ENCODE measurements at places on chromosomes 12 and 14.
A peak's percentile ranks its signal among the peaks of the same experiment; 100 is the strongest.

DNA sequence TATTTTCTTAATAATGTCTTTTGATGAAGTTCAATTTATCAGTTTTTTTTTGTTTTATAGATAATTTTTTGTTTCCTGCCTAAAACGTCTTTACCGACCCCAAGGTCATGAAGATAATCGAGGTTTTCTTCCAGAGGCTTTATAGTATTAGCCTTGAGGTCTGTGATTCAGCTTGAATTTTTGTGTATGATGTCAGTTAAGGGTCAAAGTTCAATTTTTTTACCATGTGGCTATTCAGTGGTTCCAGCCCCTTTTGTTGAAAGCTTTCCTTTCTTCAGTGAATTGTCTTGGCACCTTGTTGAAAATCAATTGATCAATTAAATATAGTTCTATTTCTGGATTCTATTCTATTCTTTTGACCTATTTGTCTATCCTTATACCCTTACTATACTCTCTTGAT is 3.2 kb upstream of the MGST1 start:
- H3K27ac ChIP-seq: no peak overlapping the region
- H3K27me3 ChIP-seq: no peaks in the 10 kb centered on the region
- no peak overlapping the region for H3K4me3 ChIP-seq
- H3K36me3 ChIP-seq: no peaks in the 10 kb centered on the region

DNA sequence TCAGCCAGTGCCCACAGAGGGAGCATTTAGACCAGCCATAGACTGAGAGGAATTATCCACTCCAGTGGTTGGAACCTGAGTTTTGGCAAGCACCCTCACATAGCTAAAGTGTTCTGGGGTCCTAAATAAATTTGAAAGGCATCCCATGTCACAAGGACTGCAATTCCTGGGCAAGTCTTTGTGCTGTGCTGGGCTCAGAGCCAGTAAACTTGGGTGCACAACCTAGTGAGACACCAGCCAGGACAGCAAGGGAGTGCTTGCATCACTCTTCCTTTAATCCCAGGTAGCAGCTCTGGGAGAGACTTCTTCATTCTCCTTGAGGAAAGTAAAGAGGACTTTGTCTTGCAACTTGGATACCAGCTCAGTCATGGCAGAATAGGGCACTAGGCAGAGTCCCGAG is 142.0 kb upstream of the FSCB start:
- no peak for DNase-seq
- no peak overlapping the region for H3K4me3 ChIP-seq
- H3K27me3 ChIP-seq: no peaks in the 10 kb centered on the region
- H3K36me3 ChIP-seq: no peaks in the 10 kb centered on the region
- no peak overlapping the region for H3K27ac ChIP-seq

DNA sequence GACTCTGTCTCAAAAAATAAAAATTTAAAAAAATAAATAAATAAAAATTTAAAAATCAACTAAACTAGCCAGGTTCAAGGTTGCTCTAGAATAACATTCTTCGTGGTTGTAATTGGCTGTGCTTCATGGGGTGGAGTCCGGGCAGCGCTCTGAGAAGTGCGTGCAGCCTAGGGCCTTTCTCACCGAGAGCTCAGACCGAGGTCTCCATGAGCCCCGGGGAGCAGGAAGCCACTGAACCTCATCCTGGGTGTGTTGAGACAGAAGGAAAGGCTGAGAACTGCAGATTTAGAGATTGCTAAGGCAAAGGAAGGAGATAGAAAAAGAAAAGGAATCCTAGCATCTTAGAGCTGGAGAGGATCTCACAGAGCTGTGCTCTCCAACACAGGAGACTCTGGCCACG is 14.7 kb downstream of the P2RX4 start:
- no peak overlapping the region for H3K27ac ChIP-seq
- H3K4me1 ChIP-seq: no peaks in the 10 kb centered on the region
- no peak overlapping the region for H3K4me3 ChIP-seq

- no peak overlapping the region for H3K27ac ChIP-seq
- DNase-seq: no peak
- no peaks in the 10 kb centered on the region for H3K4me1 ChIP-seq
These were observed 71.3 kb downstream of the PRIMA1 start for GRCh38 chr14:93716746-93717667.

DNA sequence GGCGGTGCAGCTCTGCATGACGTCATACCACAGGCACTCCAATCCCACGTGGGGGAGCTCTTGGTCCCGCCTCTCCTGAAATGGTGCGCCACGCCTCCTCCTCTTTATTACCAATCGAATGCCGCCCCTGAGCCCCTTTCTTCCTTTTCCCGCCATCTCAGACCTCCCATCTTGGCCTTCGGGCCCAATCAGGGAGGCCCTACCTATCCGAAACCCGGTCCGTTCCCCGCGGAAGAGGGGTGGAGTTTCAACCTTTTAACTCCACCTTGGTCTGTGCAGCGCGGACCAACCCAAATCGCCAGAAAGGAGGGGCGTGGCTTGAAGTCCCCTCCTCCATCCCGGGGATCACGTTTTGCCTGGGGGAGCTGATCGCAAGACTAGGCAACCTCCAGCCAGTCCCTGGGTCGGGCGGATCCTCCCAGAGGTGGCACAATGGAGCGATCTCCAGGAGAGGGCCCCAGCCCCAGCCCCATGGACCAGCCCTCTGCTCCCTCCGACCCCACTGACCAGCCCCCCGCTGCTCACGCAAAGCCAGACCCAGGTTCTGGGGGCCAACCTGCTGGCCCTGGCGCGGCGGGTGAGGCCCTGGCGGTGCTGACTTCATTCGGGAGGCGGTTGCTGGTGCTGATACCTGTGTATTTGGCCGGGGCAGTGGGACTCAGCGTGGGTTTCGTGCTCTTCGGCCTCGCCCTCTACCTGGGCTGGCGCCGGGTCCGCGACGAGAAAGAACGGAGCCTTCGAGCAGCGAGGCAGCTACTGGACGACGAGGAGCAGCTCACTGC is at the start of gene ESYT1:
TSS of gene ESYT1 (plus strand) at position 380 of the 782 bp plus-strand sequence. CDS start at position 433, 53 bp downstream.
- H3K36me3 ChIP-seq: peaks cover 3% of the 10 kb centered on the region
- no peaks in the 10 kb centered on the region for H3K27me3 ChIP-seq
- peak; percentile 98 for DNase-seq

GRCh38 chr12:57194253-57194652 is 22.3 kb upstream of the NXPH4 start:
- no peaks in the 10 kb centered on the region for H3K4me1 ChIP-seq
- H3K4me3 ChIP-seq: no peak overlapping the region
- DNase-seq: no peak
- no peak overlapping the region for H3K27ac ChIP-seq
- peaks cover 44% of the 10 kb centered on the region for H3K36me3 ChIP-seq

DNA sequence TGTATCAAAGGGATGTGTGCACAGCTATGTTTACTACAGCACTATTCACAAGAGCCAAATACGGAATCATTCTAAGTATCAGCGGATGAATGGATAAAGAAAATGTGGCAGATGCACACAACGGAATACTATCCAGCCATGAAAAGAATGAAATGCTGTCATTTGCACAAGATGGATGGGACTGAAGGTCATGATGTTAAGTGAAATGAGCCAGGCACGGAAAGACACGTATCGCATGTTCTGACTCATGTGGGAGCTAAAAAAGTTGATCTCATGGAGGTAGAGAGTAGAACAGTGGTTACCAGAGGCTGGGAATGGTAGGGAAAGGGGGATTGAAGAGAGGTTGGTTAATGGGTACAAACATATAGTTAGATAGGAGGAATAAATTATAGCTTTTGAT is 25.9 kb upstream of the ISM2 start:
- H3K36me3 ChIP-seq: peaks cover 3% of the 10 kb centered on the region
- H3K4me1 ChIP-seq: no peaks in the 10 kb centered on the region
- no peak overlapping the region for H3K27ac ChIP-seq
- no peaks in the 10 kb centered on the region for H3K27me3 ChIP-seq
- no peak overlapping the region for H3K4me3 ChIP-seq

- no peaks in the 10 kb centered on the region for H3K36me3 ChIP-seq
- no peak overlapping the region for H3K4me3 ChIP-seq
- H3K27me3 ChIP-seq: no peaks in the 10 kb centered on the region
- DNase-seq: no peak
These were observed 19.6 kb downstream of the NAP1L1 start for GRCh38 chr12:76064904-76065303.

- H3K4me1 ChIP-seq: no peaks in the 10 kb centered on the region
- H3K27me3 ChIP-seq: no peaks in the 10 kb centered on the region
- H3K27ac ChIP-seq: no peak overlapping the region
- H3K36me3 ChIP-seq: no peaks in the 10 kb centered on the region
These were observed 2.9 kb upstream of the PTHLH start for GRCh38 chr12:27975222-27976136.

GRCh38 chr12:72511906-72512305 is 239.7 kb downstream of the TRHDE start:
- no peaks in the 10 kb centered on the region for H3K27me3 ChIP-seq
- H3K4me3 ChIP-seq: no peak overlapping the region
- H3K27ac ChIP-seq: no peak overlapping the region
- no peak for DNase-seq
- no peaks in the 10 kb centered on the region for H3K4me1 ChIP-seq
- H3K36me3 ChIP-seq: no peaks in the 10 kb centered on the region

DNA sequence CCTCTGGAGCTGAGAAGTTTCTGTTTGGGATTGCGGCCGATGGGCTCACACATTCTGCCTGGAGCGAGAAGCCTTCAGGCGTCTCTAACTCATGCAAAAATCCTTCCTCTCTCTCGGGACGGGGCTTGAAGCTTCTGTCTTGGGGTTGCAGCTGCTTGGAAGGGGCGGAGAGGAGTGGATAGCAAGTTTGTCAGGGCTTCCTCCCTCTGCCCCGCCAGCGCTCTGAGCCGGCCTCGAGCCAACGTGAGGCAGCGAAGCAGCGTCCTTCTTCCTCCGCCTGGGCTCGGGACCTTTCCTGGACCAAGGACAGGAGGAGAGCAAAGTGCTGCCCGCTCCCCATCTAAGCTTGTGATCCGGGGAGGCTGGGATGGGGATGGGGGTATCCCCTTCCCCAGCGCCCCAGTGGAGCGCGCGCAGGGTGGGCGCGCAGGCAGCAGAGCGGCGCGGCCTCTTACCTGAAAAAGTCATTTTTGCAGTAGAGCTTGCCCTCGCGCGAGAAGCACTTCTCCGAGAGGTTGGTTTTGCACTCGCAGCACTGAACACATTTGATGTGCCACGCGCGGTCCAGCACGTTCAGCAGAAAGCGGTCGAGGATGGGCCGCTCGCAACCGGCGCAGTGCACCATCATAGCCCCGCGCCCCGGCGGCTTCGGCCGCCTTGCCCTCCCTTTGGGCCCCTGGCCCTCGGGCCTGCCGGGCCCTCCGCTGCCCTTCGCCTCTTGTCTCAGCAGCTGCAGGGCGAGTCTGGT is 626 bp downstream of the LHX5 start:
- DNase-seq: no peak
- no peak overlapping the region for H3K27ac ChIP-seq
- no peaks in the 10 kb centered on the region for H3K27me3 ChIP-seq
- no peaks in the 10 kb centered on the region for H3K36me3 ChIP-seq

- no peak for DNase-seq
- no peaks in the 10 kb centered on the region for H3K4me1 ChIP-seq
- no peaks in the 10 kb centered on the region for H3K27me3 ChIP-seq
- no peak overlapping the region for H3K4me3 ChIP-seq
These were observed 31.5 kb upstream of the LIMA1 start for GRCh38 chr12:50314636-50315312.

GRCh38 chr14:60859525-60859924 is 121.4 kb downstream of the TRMT5 start:
- DNase-seq: no peak
- no peak overlapping the region for H3K4me3 ChIP-seq
- H3K27ac ChIP-seq: no peak overlapping the region
- H3K27me3 ChIP-seq: no peaks in the 10 kb centered on the region

DNA sequence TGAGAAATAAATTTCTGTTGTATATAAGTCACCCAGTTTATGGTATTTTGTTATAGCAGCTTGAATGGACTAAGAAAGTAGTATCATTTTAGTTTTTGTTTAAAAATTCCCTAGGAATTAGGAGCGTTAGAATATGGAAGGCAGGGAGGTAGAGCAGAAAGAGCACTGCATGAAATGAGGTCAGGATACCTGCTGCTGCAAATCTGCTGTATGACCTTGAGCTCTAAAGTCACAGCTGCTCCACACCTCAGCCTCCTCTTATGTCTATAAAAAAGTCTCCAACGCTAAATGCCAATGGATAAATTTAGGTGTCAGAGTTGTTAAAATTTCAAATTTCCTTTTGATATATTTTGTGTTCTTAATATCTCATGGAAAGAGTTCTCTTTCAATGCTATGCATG is 181.0 kb upstream of the GZMB start:
- no peak overlapping the region for H3K4me3 ChIP-seq
- DNase-seq: no peak
- H3K4me1 ChIP-seq: no peaks in the 10 kb centered on the region
- H3K27me3 ChIP-seq: no peaks in the 10 kb centered on the region

DNA sequence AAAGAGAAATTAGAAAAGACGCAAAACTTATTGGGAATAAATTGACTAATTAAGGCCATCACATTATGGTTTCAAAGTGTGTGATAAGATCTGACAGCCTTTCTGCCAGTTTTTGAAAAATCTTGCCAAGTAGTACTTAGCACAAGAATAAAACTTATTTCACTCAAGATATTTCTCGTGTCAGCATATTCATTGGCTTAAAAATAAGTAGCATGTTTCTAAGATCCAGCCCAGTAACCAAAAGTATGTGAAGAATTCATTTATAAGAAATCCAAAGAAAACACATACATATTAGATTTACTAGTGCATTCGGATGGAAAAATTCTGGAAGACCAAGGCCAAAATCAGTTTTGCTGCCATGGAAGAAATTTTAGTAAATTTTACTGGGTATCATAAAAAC is 1135.0 kb downstream of the GALC start:
- no peak overlapping the region for H3K27ac ChIP-seq
- DNase-seq: no peak
- H3K4me3 ChIP-seq: no peak overlapping the region

DNA sequence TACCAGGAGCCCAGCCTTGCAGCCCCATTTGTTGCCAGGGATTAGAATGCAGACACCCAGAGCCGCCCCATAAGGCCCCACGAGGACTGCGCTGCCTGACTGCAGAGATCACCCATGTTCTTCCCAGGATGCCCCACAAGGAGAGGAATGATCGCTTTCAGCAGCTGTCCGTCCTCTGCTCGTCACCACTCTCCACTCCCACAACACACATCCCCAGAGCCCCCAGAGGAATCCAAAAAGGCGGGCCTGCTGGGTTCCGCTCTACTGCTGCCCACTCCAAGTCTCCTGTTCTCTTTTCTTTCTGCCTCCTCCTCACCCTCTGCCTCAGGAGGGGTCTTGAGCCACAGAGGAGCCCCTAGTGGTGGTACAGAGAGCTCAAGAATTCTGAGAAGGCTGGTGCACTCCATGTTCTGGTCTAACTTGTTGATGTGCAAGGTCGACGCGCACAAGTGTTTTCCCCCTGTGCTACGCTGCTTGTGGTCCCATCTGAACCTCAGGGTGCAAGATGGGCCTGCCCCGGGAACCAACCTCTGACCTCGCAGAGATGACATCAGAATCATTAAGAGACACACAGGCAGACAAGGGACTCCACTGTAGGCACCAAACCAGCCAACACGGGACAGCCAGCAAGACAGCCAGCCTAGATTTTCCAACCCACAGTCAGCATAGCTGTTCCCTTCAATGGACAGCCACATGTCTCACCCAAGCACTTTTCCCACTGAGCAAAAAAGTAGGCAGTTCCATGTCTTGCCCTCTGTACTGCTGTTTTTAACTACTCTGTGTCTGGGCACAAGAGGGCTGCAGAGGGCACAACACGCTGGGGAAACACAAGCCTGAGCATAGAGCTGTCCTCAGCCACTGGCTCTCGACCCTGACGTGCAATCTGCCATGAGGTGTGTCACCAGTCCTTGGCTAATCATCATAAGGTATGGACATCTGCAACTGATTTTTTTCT is 29.9 kb downstream of the PXN start:
- DNase-seq: no peak
- H3K4me3 ChIP-seq: no peak overlapping the region
- H3K36me3 ChIP-seq: no peaks in the 10 kb centered on the region
- no peaks in the 10 kb centered on the region for H3K27me3 ChIP-seq
- H3K4me1 ChIP-seq: no peaks in the 10 kb centered on the region
